Muscle of arm (tissue), 14 donors: ENCODE measurements at places on chromosomes 7 and 10.
A peak's percentile ranks its signal among the peaks of the same experiment; 100 is the strongest.

- DNase-seq = no peak
Measured at GRCh38 chr10:113240736-113241135, 290.7 kb downstream of the TCF7L2 start.

DNA sequence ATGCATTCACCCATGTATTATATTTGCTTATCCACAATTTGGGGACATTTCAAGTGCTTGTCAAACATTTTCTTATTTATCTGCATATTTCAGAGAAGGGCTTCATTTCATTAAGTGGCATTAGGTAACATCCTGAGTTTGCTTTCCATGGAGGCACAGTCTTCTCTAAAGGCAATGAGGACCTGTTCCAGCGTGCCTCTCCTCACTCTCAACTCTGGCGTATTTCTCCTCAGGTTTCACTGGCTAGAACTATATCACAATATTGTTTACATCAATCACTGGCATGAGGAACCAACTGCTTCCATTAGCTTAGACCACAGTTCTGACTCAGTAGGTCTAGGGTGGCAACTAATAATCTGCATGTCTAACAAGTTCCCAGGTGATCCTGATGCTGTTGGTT is 177.2 kb downstream of the TAX1BP1 start:
- no peak for DNase-seq

GRCh38 chr7:105112440-105113418 is 98.7 kb downstream of the KMT2E start:
- DNase-seq = no peak

DNA sequence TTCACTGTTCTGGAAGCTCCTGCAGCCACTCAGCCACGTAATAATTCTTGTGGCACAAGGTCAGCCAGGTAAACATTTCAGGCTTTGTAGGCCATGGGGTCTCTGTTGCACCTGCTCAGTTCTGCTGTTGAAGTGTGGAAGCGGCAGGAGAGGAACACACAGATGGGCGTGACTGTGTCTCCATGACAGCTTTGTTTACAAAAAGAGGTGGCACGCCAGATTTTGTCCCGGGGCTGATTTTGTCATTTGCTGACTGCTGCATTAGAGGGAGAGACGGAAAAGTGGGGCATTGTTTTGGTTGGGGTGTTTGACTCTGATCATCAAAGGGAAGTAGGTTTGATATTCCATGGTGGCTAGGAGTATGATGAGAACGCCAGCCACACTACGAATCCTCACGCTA is 103.1 kb downstream of the PRKAG2 start:
- no peak for DNase-seq

- DNase-seq = peak; percentile 87
Measured at GRCh38 chr7:94297397-94297838, 97.3 kb upstream of the COL1A2 start.

- DNase-seq = no peak
Measured at GRCh38 chr10:128568041-128568440, 441.8 kb upstream of the MKI67 start.

GRCh38 chr7:77504951-77505350 is 32.1 kb upstream of the PTPN12 start:
- DNase-seq = no peak

- no peak for DNase-seq
Measured at GRCh38 chr7:46461334-46461777, 540.3 kb upstream of the IGFBP3 start.

- no peak for DNase-seq
Measured at GRCh38 chr7:98137826-98138151, 31.1 kb downstream of the LMTK2 start.

GRCh38 chr10:110076559-110077318 is 69.0 kb downstream of the ADD3 start:
- no peak for DNase-seq

DNA sequence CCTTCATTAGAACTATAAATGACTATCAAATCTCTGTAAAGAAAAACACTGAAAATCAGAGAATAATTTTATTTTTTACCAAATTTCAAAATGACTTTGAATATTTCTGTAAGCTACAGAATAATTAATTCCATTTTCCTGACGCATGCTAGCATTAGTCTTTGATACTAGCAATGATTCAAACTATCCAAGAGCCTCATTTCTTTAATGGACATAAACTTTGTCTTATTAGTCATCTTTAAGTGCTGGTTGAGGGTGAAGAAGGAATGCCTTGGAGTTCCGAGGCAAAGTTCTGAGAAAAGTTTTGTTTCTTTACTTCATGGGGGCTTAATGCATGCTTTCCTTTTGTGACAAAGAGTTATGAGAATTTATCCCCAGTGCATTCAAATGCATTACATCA is 137.3 kb downstream of the AGMO start:
- no peak for DNase-seq

GRCh38 chr10:44292390-44293002 is 92.4 kb downstream of the CXCL12 start:
- no peak for DNase-seq

DNA sequence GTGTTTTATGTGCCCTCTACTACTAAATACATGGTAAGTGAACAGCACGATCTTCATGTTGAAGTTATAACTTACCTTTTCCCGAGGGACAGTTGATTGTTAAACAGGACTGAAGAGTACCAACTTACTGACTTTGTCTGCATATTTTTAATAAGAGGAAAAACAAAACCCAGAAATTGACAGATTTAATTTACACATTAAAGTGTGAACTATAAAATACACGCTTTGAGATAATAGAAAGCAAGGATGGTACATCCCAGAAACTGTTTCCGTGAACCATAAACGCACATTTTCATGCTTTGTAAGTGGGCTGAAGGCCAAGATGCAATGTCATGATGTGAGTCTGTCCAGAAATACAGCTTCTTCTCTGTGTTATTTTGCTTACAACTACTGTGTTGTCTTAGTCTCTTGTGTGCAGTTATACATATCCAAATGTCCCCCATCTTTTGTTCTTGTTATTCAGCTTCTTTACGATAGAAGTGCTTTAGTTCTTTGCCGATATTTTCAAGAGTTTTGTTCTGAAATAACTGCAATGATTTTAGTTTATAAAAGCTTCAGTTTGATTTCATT is 190.1 kb downstream of the MLLT10 start:
- peak; percentile 57 for DNase-seq

- DNase-seq = no peak
Measured at GRCh38 chr10:123864923-123865322, 26.7 kb downstream of the CPXM2 start.

GRCh38 chr7:131737746-131738465 is 181.5 kb upstream of the PODXL start:
- no peak for DNase-seq
